Stimulated activated CD8-positive, alpha-beta memory T cell treated with anti-CD3 and anti-CD28 coated beads, Interleukin-4, amount 100 ng/mL, for 4 hours (primary cell): ENCODE measurements at places on chromosomes 6 and 20.

DNA sequence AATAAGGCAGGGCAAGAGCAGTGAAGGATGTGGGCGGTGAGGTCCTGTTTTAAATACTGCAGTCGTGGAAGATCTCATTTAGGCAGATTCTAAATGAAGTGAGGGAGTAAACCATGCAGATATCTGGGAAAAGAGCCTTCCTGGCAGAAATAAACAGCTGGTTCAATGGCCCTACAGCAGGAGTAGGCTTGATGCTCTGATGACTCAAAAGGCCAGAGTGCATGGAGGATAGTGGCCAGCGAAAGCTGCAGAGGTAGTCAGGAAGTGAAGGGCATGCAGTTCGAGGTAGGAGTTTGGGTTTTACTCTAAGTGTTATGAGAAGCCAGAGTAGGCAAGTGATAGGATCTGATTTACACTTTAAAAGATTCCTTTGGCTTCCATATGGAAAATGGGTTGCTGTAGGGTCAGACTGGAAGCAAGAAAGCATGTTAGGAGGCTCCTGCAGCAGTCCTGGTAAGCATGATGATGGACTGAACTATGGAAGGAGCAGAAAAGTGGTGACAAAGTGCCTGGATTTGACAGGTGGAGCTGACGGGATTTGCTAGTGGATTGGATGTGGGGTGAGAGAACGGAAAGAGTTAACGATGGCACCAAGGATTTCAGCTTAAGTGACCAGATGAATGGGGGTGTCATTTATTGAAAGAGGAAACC is 150.0 kb downstream of the GJA10 start:
- DNase-seq, result no peak

DNA sequence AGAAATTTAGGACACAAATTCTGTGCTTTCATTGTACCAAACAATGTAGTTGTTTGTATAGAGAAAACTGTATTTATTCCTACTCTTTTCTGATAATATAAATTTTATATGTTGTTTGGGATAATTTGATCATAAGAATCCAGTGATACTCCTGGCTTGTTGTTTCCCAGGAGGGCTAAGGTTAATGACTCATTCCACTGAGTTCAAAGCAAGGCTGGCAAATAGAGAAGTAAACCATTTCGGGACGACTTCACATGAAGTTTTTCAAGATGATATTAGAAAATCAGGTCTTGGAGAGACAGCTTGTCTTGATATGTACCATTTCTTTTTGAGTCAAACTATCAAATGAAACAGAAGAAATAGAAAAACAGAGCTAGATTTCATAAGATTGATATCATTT is 326.1 kb upstream of the CNR1 start:
- no peak for DNase-seq

DNA sequence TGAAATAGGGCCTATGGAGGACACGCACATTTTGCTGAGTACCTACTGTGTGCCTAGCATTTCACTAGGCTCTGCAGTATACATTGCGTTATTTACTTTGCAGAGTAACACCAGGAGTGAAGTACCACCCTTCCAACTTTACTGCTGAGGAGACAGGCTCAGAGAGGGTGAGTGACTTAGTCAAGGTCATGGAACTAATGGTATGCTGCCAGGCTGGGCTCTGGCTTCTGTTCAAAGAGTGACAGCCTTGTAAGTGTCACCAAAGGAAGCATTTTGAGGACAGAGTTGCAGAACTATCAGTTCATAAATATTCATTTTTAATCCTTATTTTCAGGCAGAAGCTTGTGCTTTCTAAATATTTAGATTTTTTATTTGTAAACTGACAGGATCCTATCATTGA is 754.9 kb upstream of the CHD6 start:
- DNase-seq, result no peak

DNA sequence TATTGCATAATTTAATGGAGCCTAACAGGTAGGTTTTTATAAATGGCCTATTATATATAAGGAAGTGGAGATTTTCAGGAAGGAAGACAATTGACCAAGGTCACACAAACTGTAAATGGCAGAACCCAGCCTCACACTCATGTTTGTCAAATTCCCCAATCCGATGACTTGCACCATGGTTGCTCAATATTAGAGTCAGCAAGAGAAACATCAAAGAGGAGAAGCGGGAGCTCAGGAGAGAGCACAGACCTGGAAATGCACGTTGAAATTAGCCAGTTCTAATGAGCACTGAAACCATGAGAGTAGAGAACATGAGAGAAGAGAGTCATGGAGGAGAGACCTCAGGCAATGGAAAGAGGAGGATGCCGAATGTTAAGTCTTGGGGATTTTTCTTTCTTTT is 13.5 kb upstream of the MLIP start:
- no peak for DNase-seq

GRCh38 chr6:163128324-163128723 is 286.2 kb upstream of the QKI start:
- no peak for DNase-seq

GRCh38 chr6:161094955-161095354 is 103.4 kb downstream of the MAP3K4 start:
- DNase-seq, result no peak

DNA sequence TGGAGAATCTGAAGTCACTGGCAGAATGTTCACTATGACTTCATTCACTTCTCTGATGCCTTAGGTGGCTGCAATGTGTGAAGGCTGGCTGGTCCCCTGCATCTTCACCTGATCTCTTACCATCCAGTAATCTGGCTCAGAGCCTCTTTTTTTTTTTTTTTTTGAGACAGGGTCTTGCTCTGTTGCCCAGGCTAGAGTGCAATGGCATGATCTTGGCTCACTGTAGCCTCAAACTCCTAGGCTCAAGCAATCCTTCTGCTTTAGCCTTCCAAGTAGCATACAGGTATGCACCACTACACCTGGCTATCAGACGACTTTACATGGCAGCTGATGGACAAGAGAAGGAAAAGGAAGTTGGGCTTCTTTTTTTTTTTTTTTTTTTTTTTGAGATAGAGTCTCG is 25.8 kb upstream of the JARID2 start:
- no peak for DNase-seq

DNA sequence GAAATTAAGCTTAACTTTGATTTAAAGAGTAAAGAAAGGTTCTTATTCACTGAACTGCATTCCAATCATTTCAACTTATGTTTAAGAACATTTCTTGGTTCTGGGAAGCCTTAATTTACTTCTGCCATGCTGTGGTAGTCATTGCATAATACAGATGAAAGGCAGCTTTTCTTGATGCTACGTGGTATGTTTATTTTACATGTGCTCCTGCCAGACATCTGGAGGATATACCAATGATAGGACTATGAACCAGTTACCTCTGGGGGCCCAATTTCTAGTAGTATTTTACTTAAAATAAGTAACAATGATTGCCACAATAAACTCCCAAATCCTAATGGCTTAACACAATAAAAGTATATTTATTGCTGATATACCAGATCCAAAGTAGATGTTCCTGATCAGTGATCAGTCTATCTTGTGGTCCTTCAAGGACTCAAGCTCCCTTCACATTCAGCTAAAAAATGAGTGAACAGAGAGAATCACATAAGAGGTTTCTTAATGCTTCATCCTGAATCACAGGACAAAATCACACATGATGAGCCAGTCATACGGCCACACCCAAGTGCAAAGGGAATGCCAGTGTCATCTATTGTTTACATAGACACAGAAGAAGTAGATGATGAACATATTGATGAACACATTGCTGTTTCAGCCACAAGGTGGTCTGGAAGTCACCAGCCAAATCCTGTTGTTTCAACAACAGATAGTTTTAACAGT is 56.5 kb upstream of the CCN2 start:
- no peak for DNase-seq

DNA sequence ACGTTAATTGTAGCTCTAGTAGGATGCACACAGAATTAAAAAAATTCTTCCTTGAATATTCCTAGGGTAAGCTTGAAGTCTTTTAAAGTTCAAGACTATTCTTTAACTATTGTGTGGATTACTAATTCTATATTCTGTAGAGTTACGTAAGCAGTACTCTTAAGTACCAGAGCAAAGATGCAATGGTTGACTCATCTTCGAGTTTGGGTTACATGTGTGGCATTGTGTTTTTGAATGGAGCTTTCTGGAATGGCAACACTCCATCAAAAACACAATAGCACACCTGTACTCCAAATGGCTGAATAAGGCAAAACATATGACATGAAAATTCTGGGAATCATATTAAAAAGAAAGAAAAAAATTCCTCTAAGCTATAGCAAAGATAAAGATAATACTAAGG is 33.5 kb upstream of the CEP162 start:
- DNase-seq, result no peak

- DNase-seq, result no peak
Observed at GRCh38 chr6:99334526-99335127, 14.8 kb downstream of the FAXC start.

- no peak for DNase-seq
Observed at GRCh38 chr6:166939894-166940293, 16.5 kb downstream of the RNASET2 start.

GRCh38 chr20:20224806-20225205 is 143.1 kb upstream of the INSM1 start:
- no peak for DNase-seq

DNA sequence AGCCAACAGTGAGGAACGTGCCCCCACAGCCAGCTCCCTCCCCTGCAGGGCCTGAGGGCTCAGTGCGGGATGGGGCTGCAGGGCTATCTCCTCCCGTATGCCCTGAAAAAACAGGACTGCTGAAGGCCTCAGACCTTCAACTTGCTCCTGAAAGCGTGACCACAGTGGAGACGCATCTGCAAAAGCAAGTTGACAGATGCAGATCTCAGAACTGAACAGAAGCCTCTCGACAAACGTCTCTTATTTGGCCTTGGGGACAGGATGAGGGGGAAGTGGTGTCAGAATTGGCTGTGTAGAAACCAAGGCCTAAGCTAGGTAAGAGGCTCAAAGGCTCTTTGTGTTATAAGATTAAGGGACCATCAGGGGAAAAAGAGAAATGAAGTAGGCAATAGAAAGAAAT is 120.7 kb upstream of the SLC22A23 start:
- DNase-seq, result no peak

- DNase-seq, result no peak
Observed at GRCh38 chr20:38673725-38674091, 50.6 kb upstream of the SLC32A1 start.

- DNase-seq, result no peak
Observed at GRCh38 chr6:29112135-29112534, 4.3 kb downstream of the OR2J3 start.

- DNase-seq, result no peak
Observed at GRCh38 chr20:18974660-18975059, 161.1 kb downstream of the SCP2D1 start.

- DNase-seq, result no peak
Observed at GRCh38 chr20:50216543-50217206, 26.0 kb downstream of the CEBPB start.

- DNase-seq, result no peak
Observed at GRCh38 chr20:20649945-20650344, 62.5 kb downstream of the RALGAPA2 start.

GRCh38 chr6:44081753-44082152 is 45.5 kb downstream of the MRPL14 start:
- DNase-seq, result no peak

DNA sequence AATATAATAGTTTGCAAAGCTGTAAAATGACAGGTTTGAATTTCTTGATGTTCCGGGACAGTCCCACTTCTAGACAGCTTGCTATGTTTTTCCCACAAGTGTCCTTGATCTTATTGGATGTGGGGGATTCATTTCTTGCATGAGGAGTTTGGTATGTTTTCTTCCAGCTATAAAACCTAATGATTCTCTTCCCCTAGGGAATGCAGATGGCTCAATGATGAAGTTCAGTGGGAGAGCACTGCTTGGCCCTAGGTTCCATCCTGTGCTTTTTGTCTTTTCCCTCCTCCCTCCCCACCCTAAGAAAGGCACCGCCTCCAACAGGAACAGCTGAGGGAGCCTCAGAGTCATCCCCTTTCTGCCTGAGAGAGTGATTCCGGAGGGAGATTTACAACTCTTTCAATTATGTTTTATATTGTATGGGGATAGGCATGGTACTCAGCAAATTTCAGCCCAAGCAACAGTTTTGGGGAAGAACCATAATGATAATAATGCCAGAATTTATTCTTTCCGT is 149.2 kb downstream of the PHACTR1 start:
- no peak for DNase-seq

DNA sequence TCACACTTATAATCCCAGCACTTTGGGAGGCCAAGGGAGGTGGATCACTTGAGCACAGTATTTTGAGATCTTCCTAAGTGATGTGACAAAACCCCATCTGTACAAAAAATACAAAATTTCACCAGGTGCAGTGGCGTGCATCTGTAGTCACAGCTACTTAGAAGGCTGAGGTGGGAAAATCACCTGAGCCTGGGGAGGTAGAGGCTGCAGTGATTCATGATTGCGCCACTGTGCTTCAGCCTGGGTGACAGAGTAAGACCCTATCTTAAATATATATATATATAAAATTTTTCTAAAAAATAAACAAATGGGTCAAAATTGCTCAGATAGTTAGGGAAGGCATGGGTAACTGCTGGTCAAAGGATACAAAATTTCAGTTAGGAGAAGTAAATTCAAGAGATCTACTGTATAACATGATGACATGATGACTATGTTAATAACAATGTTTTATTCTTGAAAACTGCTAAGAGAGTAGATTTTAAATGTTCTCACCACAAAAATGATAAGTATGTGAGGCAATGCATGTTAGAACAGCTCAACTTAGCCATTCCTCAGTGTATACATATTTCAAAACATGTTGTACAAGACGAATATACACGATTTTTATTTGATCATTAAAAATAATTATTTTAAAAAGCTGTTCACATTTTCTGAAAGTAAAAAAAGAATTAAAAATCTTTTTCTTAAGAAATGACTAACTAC is 24.4 kb downstream of the TBC1D32 start:
- no peak for DNase-seq

DNA sequence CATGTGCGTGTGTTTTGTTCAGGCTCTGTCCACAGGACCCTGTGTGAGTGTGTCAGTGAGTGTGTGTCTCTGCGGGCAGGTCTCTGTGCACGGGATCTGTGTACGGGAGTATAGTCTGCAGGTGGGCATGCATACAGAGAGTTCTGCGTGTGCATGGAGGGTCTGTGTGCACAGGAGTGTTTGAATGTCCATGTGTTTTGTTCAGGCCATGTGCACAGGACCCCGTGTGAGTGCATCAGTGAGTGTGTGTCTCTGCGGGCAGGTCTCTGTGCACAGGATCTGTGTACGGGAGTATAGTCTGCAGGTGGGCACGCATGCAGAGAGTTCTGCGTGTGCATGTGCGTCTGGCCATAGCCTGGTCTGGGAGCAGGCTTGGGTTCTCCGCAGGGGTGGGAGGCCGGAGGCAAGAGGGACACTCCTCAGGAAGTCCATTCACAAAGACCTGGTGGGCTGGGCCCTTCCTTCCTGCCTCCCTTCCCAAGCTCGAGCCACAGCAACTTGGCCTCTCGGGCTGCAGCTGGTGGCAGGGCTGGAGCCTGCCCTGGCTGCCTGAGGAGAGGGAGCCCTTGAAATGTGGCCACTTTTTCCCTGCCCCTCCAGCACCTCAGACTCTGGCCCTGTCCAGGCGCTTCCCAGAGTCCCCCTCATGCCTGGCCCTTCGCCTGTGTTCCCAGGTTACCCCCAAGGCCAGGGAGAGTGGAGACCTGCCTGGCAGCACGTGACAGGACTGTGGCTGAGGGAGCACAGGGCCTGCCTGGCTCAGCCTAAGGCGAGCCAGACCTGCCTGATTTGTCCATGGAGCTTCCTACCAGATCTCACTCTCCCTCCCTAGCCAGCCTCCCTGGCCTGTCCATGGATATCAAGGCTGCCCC is 6.8 kb downstream of the HSPA12B start:
- DNase-seq, result no peak
